ENCODE measurements at places on chromosomes 2 and 18.

DNA sequence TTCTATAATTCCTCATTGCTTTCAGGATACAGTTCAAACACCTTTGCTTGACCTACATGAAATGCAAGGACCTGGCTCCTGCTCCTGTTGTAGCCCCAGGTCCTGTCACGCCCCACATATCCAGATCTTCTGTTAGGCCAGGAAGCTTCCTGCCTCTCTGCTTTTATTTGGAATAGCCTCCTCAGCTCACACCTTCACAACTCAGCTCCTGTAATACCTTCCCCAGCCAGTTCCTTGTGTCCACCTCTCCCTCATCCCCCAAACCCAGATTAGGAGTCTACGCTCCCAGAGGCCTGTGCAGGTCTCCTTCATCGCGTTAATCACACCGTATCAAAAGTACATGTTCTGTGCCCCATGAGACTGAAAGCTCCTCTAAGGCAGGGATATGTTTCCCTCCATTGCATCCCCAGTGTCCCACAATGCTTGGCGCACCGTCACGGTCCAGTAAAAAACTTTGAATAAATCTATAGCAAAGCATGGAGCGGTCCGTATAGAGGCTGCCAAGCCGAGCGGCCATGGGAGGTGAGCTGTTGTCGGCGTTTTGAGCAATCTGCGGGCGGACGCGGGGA is 371 bp downstream of the MDH1B start:
- DNase-seq, result no peak

DNA sequence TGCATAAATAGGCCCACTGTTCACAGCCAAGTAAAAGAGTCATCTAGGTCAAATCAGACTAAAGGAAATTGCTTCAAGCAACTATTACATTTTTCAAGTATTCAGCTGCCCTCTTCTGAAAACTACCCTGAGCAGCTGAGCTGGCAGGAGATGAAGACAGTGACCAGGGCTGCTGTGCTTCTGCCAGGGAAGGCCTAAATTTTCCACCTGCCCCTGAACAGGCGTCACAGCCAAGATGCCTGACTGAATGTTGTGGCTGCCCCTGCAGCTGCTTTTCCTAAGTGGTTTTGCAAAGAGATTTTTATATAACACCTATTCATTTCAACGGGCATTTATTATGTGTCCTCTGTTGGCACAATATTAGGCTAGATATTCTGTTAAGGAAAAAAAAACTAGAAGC is 96.7 kb upstream of the RPE start:
- DNase-seq, result no peak

DNA sequence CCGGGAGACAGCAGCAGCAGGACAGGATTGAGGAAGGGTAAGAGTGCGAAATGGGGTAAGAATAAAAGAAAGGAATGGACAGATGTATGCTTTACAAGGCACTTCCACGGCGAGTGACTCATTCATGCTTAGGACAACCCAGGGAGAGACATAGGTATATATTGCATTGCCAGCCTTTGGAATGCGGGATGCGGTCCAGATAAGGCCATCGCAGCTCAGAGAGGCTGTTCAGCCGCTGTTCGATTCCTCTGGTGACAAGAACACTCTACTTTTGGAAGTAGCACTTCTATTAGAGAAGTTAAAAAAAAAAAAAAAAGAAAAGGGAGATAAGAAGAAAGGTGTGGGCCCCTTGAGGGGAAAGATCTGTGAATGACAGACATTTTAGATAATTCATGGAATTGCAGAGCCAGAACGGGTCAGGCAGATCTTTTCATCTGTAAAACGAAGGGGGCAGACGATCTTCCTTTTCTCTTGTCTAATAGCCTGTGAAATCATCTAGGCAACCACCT is 819 bp upstream of the NCOA1 start:
- no peak for DNase-seq

GRCh38 chr2:205681401-205682238 is 681 bp upstream of the NRP2 start:
- DNase-seq, result no peak

DNA sequence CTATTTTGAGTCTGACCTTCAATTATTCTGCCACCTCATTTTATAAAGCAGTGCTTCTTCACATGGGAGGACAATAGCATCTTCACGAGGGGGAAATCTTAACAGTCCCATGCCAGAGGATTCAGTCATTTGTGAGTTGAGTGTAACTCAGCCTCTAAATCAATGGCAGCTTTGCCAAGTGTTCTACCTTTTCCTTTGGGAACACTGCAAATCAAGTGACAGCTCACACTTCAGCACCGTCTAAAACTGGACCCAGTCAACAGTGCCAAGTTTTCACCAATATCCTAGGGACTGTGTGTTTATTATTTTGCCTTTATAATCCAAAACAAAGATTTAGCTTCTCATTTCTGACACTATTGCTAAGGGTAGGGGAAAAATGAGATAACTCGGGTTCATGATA is 133.6 kb downstream of the FIGN start:
- DNase-seq, result no peak

GRCh38 chr2:180002198-180002770 is 4.8 kb downstream of the CWC22 start:
- DNase-seq, result no peak

GRCh38 chr2:136394136-136395060 is 276.4 kb upstream of the CXCR4 start:
- DNase-seq, result no peak

DNA sequence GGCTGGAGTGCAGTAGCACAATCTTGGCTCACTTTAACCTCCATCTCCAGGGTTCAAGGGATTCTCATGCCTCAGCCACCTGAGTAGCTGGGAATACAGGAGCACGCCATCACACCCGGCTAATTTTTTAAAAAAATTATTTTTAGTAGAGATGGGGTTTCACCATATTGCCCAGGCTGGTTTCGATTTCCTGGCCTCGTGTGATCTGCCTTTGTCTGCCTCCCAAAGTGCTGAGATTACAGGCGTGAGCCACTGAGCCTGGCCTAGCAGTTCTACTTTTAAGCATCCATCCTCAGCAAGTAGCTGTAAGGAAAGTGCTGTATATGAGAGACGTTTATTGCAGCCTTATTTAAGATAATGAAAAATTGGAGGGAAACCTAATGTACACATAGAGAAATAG is 79.7 kb downstream of the ZDBF2 start:
- DNase-seq, result no peak

DNA sequence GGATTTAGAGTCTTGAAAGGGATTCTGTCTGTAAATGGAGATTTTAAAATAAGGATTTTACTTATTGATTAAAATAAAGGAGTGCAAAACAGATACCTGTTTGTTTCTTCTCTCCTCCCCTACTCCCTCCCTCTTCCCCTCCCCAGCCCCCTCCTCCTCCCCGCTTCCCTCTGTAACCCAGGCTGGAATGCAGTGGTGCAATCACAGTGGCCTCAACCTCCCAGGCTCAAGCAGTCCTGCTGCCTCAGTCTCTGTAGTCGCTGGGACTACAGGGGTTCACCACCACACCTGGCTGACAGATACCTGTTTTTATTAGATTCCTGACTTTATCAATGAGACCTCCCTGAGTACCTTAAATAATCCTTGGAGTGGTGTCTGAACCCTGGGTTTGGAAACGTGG is 57.1 kb downstream of the OXER1 start:
- DNase-seq, result no peak

- DNase-seq, result no peak
These were observed 188.6 kb downstream of the ARL4C start for GRCh38 chr2:234308073-234308812.

DNA sequence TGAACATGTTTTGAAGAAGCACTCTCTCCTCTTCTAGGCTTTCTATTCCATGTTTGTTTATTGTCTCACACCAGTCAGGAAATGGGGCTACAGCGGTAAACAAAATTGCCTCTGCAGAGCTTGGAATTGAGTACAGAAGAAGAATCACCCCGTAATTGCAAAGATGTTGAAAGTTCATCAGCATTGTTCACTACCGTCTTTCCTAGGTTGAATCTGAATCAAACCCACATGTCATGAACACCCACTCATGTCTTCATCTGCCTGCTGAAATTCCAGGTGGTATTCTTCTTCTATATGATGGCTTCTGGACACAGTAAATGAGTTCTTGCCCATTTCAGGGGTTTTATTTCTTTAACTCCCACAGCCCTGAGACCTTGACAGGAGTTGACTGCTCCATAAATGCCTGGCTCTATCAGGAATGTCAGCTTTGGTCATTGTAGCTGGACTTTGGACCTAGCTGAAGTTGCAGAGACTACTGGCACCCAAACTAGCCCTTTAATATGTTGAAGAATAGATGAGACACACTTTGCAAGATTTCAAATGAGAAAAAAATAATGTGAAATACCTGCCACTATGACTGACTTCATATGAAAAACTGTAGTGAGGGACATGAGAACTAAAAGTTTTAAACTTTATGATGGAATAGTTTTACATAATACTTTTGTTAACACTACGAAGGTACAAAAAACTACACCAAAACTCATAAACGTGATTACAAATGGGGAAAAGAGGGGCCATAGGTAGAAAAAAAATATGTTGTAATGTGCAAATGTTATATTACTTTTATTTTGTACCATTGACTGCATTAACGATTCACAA is 1235.3 kb upstream of the ZEB2 start:
- DNase-seq, result no peak

DNA sequence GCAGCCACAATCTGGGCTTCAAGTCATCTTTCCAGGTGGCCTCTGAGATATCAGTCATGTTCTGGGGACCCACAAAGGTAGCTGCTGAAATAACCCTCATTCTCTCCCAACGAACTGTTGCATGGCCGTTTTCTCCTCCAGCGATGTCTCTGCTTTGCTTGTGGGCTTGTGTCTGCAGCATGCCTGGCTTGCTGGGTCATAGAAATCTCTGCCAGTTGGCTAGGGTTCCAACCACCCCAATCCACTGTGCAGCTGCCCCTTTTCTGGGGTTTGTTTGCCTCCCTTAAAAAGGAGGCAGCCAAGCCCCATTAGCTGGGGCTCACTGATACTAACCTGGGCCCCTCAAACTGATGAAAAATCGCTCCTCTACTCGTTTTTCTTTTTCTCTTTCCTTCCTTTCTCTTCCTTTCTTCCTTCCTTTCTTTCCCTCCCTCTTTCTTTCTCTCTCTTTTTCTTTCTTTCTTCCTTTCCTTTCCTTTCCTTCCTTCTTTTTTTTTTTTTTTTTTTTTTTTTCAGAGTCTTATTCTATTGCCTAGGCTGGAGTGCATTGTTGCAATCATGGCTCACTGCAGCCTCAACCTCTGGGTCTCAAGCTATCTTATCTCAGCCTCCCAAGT is 680.0 kb downstream of the EPHA4 start:
- no peak for DNase-seq

- DNase-seq, result no peak
These were observed 97.5 kb upstream of the KCNJ3 start for GRCh38 chr2:154600927-154601494.

DNA sequence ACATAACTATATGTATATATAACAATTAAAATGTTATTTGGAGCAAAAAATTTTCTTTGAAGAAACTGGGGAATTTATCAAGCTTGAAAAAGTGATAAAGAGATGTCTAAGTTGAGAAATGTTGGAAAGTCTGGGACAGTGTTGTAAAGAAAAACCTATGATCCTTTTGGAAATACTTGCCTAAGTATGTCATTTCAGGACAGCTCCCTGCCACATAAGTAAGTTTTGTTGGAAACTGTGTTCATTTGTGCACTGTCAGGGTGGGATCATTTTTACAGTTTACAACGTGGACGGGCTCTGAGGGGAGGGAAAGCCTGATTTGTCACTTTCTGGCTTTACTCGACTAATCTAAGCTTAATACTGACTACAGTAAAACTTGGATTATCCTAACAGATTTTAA is 10.4 kb upstream of the COL3A1 start:
- no peak for DNase-seq

- peak; percentile 95 for DNase-seq
These were observed at the start of gene RNF103 for GRCh38 chr2:86623494-86624266. Gene RNF103 (minus strand): TSS chr2:86623865. CDS start chr2:86622886, 979 bp downstream.

Data from inflammatory macrophage (primary cell).